Memory B cell (primary cell): ENCODE measurements at places on chromosomes 4 and X.

DNA sequence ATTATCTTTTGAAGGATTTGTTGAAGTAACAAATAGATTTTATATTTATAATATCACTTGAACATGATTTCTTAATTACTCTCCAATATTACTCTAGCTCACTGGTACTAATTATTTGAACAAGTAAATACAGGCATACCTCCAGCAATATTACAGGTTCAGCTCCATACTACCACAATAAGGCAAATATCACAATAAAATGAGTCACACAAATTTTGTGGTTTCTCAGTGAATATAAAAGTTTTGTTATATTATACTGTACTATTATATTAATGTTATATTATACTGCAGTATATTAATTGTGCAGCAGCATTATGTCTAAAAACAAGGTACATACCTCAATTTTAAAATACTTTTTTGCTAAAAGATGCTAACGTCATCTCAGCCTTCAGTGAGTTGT, 22.4 kb upstream of the IQCM start:
- DNase-seq = no peak

DNA sequence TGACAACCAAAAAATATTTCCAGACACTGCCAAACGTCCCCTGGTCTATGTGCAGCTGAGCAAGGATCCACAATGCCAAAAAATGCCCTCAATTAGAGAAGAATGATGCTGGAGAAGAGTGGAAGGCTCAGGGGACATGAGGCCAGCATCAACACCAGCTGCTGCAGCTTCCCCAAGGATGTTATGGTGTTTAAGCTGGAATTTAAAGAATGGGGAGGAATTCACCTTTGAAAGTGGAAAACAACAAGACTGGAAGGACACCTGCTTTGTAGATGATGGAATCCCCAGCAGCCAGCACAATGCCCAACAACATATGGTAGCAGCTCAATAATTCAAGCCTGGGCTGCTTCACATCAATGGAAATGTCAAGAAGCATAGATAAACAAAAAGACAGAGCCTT, 20.3 kb upstream of the SMPX start:
- DNase-seq = no peak

DNA sequence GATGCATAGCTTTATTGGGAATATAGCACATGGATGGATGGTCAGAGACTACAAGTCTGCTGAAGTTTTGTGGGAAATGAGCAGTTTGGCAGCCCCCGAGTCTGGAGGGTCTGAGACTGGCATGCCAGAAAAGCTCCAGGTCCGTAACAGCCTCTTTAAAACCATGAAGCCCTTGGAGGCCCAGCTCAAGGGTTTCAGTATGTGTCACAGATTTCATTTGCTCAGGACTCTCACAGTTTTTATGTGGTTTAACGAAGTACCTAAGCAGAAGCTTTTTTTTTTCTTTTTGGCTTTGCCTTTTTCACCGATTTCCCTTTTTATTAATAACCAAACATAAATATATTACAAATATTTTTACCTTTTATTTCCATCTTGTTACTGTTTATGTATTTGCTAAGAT, 30.6 kb upstream of the TMEM184C start:
- DNase-seq = no peak

DNA sequence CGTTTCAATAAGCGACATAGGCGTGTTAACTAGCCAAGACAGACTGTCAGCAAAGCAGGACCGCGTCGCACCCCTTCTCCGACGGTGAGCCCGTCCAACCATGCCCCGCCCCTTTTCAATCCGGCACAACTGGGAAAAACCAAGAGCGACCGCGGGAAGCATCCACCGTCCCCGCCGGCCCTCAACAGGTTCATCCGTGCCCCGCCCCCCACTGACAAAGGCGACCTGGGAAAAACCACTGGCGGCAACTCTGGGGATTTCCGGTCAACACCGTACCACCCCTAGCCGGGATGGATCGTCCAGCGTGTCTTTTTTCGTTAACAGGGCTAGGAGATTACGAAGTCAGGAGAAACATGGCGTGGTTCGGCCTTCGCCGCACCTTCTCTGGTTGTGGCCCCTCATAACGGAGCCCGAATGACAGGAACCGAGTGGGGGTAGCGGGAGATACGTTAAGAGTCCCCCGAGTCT, 377 bp downstream of the TIMM17B start:
- DNase-seq = no peak

GRCh38 chr4:139316733-139317132, 14.5 kb upstream of the NDUFC1 start:
- DNase-seq = no peak

DNA sequence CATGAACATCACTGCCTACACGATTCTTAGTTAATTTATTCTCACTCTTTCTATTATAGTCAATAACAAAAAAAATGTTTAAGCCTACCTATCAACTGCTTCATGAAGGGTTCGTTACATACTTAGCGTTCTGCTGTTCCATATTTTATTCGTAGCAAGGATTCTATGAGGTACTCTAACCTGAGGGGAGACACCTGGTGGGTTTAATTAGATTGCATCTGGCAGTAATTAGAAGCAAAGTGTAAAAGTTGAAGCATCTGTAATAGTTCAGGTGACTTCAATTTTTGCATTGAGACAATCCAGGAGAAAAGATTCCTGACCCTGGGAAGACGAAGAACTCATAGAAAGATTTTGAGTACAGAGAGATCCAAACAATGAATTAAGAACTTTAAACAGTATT, 1655.8 kb upstream of the TENM3 start:
- DNase-seq = no peak

- no peak for DNase-seq
Observed at GRCh38 chr4:3283916-3284315, 8.9 kb upstream of the RGS12 start.

DNA sequence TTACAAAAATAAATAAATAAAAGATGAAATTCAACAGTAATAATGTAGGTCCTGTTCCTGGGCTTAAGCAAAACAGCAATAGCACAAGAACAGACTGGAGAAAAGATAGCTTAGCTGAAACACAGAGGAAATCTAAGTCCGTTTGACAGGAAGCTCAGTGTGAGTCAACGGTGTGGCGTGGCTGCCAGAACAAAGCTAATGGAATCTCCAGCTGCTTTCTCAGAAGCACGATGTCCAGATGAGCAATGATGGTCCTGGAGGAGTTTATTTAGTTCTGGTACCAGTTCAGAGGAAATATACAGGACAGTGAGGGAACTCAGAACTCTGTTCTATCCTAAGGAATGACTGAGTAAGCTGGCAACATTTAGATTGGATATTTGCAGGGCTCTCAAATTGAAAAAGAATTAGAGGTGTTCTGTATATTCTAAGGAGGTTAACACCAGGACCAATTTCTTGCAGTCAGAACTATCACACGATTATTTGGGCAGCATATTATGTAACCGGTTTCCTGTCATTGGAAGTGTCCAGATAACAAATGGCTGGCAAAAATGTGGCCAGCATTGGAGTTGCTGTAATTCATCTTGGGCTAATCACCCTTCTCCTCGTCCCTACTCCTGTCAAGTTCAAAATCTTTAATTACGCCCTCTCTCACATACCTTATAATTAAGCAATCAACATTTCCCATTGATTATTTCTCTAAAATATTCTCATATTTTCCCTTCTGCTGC, 12.7 kb downstream of the GAB3 start:
- no peak for DNase-seq

- DNase-seq = no peak
Observed at GRCh38 chr4:13588954-13589353, 38.6 kb downstream of the BOD1L1 start.

GRCh38 chr4:85125688-85126087, 159.2 kb upstream of the WDFY3 start:
- no peak for DNase-seq

DNA sequence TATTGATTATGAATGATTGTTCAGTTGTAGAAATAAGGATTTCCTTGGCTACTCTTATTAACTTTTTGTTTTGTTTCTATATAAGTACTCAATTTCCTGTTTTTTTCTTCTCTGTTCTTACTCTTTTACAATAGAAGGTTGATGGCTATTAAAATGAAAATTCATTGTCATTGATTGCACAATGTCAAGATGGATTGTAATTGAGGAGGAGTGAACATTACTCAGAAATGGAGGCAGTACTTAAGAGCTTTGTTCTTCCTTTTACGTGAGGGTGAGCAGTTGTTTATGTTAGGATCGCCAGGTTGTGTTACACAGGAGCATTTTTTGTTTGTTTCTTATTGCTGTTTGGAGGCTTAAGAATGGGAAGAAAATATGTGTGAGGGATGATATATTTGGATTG, 2062.4 kb downstream of the ARAP2 start:
- DNase-seq = no peak

GRCh38 chrX:9465380-9466123, 694 bp downstream of the TBL1X start:
- DNase-seq = peak; percentile 43

- DNase-seq = no peak
Observed at GRCh38 chrX:42188730-42189129, 265.4 kb upstream of the CASK start.

DNA sequence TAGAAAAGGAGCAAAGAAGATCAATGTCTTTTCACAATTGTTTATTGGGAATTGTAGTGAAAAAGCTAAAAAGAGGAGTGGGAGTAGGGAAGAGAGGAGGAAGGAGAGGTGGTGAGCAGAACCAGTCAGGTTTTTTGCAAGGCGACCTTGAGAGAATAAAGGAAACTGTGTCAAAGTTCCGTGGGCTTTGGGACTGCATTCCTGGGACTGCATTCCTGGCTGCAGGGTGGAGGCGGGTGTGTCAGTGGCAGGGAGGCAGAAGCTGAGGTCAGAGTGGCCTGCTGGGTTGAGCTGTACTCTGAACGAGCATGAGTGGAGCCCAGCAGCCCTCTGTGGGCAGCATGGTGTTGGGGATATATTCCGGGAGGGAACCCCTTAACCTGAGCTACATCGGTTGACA, 66.8 kb upstream of the UCP1 start:
- DNase-seq = no peak

DNA sequence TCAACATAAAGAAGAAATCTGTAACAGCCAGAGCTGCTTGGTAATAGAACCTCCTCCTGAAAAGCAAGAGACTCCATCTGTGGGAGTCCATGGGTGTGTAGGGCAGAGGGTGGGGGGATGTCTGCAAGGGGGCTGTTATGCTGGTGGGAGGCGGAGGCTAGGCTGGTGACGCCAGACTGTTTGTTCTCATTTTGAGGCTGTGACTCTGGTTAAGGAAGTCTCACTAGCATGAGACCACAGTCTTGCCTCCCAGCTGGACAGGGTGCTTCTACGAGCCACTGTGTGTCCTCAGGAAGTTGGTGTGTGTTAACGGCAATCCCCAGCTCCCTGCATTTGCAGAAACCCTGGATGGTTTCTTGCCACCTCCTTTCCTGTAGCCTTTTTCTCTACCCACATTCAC, 79.8 kb downstream of the NSUN7 start:
- DNase-seq = no peak

- no peak for DNase-seq
Observed at GRCh38 chrX:110359273-110359672, 625 bp downstream of the RTL9 start.

DNA sequence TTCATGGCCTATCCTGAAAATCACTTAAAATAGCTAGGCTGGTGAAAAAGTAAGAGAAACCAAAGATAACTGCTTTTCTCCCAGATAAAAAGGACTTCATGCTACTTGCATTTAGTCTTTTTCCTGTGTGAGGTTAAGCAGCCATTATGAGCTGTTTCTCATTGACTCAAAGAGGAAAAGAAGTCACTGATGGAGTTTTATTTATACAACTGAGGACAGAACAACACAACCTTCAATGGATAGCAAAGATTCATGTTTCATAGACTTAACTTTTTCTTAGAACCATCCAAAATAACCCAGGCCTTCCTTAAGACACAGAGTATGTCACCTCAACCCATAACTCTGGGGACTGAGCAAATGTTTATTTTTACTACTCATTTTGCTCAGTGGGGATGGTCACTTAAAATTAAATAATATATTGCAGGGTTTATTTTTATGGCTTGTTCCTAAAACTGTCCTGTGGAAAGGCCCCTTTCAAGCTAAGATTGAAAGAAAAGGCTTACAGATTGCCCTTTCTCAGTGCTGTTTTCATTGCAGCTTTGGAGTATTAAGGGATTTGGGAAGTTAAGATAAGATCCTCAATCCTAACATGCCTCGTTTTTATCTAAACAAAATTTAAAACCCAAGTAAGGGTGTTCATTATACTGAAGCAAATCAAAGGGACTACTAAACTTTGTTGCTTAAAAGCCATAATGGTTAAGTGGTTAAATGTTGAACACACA, 252.6 kb upstream of the MAD2L1 start:
- DNase-seq = no peak

GRCh38 chrX:107851215-107851614, 25.5 kb downstream of the MID2 start:
- no peak for DNase-seq

DNA sequence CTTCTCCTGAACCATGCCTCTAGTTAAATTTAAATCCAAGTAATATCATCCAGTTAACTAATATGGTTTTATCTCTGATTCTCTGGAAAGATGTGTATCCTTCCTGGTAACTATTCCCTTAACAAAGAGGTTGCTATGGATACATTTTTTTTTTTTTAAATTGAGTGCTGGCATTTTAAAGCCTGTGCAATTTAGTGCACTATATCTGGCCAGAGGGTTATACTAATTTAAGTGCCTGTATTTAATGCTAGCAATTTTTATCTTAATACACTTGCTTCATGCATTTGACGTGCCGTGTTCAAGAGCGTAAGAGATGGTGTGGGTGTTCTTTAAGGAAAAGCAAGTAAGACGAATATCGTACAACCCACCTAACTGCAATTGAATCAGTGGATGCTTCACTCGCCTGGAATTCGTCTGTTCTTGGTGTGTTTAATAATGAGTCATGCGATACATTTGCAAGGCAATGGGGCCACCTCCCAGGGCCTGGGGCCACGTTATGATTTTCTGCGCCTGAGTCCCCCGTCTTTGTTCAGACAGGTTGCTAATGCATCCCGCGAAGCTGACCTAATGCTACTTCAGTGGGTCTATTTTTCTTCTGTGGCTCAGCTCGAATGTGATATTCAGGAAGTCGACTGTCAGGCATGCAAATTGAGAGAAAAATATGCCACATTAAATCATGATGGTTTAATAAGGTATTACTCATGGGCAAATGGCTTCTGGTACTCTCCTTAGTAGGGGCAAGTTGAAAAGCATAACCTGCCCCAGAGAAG, 14.2 kb upstream of the MID1 start:
- no peak for DNase-seq

DNA sequence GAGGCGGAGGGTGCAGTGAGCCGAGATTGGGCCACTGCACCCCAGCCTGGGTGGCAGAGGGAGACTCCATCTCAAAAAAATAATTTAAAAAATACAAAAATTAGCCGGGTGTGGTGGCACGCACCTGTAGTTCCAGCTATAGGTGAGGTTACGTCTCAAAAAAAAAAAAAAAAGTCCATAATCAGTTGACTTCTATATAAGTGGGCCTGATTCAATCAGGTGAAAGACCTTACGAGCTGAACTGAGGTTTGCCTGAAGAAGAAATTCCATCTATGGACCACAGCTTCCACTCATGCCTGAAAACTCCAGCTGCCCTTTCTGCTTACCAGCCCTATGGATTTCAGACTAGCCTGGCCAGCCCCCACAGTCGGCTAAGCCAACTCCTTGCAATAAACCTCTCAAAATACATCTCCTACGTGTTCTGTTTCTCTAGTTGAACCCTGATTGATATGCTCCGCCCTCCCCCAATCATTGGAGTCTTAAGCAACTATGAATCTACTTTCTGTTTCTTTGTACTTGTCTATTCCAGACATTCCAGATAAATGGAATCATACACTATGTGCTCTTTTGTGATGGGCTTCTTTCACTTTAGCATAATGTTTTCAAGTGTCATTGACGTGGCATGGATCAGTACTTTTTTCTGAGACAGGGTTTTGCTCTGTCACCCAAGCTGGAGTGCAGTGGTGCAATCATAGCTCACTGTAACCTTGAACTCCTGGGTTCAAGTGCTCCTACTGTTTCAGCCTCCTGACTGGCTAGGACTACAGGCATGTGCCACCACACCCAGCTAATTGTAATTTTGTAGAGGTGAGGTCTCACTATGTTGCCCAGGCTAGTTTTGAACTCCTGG, 36.6 kb downstream of the SAT1 start:
- DNase-seq = no peak
